ENCODE measurements at places on chromosomes 2 and 18.

- no peak for DNase-seq
Measured at GRCh38 chr2:148730085-148730484, 85.5 kb downstream of the EPC2 start.

DNA sequence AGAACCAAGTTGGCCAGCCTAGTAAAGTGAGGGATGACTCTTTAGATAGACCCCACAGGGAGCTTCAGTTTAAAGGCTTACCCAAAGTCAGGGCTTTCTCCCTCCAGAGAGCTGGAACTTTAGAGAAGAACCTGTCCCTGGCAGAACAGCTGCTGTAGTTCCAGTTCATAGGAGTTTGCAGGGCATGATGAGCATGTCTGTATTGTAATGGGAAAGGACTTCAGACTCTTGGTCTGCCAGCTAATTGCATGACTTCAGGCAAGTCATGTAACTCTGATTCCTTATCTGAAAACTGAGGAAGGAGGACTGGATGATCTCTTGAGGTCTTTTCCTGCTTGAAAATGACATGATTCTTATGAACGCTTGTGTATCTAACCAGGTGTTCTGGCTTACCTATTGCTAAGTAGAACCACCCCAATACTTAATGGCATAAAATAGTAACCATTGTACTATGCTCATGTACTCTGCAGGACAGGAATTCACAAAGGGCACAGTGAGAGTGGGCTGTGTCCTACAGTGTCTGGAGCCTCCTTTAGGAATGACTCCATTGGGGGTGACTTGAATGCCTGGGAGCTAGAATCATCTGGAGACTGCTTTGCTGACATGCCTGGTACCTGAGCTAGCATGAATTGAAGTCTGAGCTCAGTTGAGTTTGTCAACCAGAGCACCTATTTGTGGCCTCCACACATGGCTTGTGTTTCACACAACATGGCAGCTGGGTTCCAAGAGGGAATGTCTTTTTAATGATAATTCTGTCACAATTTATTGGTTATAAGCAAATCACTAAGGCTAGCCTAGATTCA lies 18.9 kb downstream of the SP5 start:
- no peak for DNase-seq

- no peak for DNase-seq
Measured at GRCh38 chr2:14826518-14826917, 194.0 kb downstream of the LRATD1 start.

GRCh38 chr18:58937071-58937886 lies 72.6 kb downstream of the ZNF532 start:
- DNase-seq, result no peak

GRCh38 chr2:122643725-122644329 lies 888.4 kb downstream of the TSN start:
- no peak for DNase-seq

- no peak for DNase-seq
Measured at GRCh38 chr18:5288517-5288935, 7.0 kb downstream of the ZBTB14 start.

GRCh38 chr18:59040770-59041148 lies 98.9 kb upstream of the SEC11C start:
- no peak for DNase-seq

GRCh38 chr18:22827216-22827615 lies 105.9 kb upstream of the RBBP8 start:
- no peak for DNase-seq

- DNase-seq, result peak; percentile 71
Measured at GRCh38 chr2:239363946-239364637, 36.7 kb downstream of the HDAC4 start.

GRCh38 chr2:12261986-12262680 lies 454.6 kb upstream of the TRIB2 start:
- DNase-seq, result no peak

DNA sequence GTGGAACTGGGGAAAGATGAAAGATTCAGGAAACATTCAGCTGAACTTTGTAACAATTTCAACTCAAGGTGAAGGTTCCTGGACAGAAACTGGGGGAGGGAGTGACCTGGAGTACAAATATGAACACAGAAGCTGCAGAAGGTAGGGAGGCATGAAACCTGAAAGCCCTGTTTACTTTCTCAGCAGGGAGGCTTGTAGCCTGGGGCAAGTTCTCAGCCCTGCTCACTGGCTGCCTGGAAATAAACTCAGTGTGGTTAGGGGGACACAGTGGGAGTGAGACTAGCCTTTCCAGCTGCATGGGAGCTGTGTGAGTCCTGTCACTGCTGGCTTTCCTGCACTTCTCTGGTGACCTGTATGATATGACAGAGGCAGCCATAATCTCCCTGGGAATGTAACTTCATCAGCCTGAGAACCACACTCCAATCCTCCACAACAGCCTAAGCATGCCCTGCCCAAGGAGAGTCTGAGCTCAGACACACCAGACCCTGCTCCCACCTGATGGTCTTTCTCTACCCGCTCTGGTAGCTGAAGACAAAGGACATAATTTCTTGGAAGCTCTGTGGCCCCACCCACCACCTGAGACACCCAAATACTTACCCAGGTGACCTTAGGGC lies 77.0 kb downstream of the ZSWIM2 start:
- no peak for DNase-seq

- DNase-seq, result peak; percentile 30
Measured at GRCh38 chr2:71449343-71449742, 4.0 kb upstream of the DYSF start.

- DNase-seq, result peak; percentile 24
Measured at GRCh38 chr18:961644-962355, 57.1 kb downstream of the ADCYAP1 start.

GRCh38 chr2:109531221-109531620 lies 82.5 kb downstream of the SEPTIN10 start:
- no peak for DNase-seq

DNA sequence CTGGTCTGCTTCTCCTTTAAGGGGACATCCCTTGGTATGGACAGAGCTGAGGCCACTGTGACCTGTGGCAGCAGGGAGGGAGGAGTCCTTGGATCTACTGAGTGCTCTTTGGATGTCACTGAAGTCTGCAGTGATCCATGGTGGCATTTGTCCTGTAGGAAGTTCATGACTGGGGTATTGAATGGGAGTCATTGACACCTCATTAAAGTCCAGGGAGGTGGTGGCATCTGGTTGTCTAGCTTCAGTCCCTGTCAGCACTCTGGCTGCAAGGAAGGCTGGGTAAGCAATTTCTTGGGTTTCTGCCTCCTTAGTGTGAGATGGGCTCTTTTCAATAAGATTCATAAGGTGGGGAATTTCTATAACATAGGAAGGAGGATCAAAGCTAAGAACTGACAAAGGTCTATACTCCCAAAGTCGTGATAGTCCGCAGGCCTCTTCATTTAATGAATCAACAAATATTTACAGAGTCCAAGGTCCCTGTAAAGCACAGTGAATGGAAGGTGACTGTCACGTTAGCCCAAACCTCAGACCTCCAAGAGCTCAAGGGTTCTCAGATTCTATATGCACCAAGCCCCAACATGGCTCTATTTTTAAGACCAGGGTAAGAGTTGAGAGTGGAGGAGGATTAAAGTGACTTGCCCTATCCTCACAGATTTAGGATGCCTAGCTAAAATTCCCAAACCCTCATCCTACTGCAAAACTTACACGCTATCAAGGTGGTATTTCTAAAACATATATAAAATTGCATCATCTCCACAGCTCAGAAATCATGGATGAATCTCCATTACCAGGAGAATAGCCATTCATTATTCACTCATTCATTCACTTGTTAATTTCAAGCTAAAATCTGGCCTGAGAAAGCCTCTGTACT lies 40.2 kb downstream of the THNSL2 start:
- no peak for DNase-seq

GRCh38 chr2:128347701-128348539 lies 29.3 kb upstream of the HS6ST1 start:
- no peak for DNase-seq

DNA sequence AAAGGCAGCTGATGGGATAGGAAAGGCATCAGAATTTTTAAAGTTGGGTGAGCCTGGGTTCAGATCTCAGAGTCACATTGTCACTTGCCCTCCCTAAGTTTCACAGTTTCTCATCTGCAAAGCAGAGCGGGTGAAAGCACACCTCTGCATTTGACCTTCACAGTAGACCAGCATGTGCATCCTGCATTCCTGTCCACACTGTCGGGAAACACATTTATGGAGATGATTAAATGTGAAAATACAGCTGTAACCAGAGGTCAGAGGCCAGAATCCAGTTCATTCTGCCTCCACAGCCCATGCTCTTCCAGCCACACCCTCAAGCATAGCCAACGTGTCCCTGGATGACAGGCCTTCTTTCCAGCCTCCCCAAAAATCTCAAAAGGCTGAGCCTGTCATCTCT lies 392.0 kb upstream of the MYT1L start:
- DNase-seq, result no peak

- DNase-seq, result no peak
Measured at GRCh38 chr2:239465017-239466001, 64.5 kb upstream of the HDAC4 start.

- DNase-seq, result no peak
Measured at GRCh38 chr2:71173096-71173495, 42.7 kb downstream of the MPHOSPH10 start.

DNA sequence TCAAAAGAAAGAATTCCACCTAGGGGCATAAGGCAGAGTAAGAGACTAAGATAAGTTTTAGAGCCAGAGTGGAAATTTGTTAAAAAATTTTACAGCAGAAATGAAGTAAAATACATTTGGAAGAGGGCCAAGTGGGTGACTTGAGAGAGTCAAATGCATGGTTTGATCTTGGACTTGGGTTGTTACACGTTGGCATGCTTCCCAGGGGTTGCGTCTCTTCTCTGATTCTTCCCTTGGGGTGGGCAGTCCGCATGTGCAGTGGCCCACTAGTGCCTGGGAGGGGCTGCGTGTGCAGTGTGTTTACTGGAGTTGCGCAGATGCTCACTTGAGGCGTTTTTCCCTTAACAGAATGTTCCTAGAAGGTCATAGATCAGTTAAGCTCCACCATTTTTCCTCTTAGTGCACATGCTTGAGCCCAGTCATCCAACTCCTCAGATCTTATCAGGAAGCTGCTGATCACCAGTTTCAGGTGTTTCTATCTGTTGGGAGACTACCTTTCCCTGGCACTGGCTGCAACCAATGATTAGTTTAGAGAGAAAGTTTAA lies 13.1 kb downstream of the SEH1L start:
- no peak for DNase-seq

DNA sequence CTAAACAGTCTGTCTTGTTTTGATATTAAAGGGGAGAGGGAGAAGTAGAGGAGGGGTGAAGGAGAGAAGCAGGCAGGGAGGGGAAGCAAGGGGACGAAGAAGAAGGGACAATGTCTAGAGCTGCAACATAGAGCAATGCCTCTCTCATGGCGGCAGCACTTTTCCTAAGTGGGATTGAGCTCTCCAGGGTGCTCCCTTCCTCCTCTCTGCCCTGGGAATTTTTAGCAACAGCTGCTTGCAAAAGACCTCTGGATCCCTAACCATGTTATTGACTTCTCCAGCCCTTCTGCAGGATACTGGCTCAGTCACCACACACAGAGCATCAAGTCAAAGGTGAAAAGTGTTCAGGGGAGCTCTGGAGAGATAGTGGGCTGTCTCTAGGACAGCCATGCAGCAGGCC lies 734.9 kb downstream of the EPHA4 start:
- no peak for DNase-seq

- no peak for DNase-seq
Measured at GRCh38 chr2:133894429-133894828, 326.2 kb upstream of the NCKAP5 start.

GRCh38 chr2:195596840-195597239 lies 60.2 kb upstream of the SLC39A10 start:
- DNase-seq, result no peak

DNA sequence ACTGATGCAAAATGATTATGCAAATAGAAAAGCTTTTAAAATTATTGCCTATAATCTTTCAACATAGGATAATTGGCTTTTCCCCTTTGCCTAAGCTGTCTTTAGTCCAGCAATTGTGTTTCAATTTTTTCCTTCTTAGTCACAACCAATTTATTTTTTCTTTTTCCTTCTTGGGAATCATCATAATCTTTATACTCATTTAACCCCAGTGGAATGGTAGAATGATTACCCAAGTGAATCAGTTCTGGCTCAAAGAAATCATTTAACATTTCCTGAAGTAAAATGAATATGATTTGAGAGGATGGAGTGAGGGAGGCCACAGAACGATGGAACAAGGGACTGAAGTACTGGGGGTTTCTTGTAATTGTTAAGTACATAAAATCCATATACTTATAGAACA lies 93.0 kb upstream of the CRIM1 start:
- DNase-seq, result no peak

DNA sequence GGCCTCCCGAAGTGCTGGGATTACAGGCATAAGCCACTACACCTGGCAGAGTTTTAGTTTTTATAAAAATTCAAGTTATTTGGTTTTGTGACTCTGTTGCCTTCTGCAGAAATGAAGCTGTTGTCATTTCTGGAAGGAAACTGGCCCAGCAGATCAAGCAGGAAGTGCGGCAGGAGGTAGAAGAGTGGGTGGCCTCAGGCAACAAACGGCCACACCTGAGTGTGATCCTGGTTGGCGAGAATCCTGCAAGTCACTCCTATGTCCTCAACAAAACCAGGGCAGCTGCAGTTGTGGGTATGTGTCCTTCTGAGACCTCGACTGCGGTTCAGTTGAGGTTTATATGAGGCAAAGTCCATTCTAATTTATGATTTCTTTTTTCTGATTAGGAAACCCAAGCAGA lies 7.2 kb downstream of the MTHFD2 start:
- peak; percentile 45 for DNase-seq

DNA sequence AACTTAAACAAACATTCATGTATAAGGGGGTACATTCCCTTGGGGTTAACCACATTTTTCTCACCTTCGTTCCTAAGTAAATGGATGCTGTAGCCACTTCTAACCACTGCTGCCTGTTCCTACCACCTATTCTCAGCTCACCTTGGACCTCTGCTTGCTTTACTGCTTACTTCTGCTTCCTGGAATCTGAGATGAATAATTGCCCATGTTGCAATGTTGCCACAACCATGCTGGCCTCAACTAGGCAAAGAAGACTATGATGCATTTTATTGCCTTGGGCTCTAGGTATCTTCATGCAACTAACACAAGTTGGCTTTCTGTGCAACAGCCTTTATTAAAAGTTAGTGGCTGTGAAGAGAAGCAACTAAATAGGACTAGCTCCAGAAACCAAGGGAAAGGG lies 106.3 kb upstream of the TCF4 start:
- no peak for DNase-seq

DNA sequence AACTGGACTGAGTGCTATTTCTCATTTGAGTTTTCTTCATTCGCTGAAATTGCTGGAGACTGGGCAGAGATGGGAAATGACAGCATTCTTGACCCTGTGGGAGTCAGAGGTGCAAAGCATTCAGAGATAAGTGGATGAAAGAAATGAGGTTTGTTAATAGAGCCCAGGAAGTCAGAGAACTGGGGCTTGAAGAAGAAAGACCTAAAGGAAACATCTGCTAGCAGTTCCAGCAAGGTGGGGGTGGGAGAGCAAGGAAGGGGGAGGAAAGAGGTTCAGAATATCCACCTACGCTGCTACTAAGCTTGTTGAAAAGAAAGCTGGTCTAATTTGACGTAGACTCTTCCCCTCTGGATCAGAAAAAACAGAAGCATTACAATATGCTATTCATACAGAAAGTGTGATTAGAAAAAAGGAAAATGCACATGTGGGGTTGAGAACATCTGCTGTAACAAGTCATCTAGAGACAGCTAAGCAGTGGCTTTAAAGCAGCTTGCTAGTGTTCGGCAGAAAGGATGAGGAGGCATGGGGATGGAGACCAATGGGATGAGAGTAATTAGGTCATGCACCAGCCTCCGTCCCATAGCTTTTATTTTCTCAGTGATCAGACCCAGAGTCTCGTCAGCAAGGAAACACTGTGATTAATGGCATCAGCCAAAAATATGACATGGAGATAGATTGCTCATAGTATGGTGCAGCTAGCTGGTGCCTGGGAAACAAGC lies 29.7 kb downstream of the NAB1 start:
- peak; percentile 37 for DNase-seq

- peak; percentile 58 for DNase-seq
Measured at GRCh38 chr18:23662309-23663263, at the start of gene ANKRD29. ANKRD29 (minus strand) TSS chr18:23662911; CDS start chr18:23662730, 181 bp downstream.
